Left lobe of liver (tissue), 2 donors: ENCODE measurements at places on chromosomes 7 and 10. TPM values are rescaled to one million over a fixed set of nuclear protein-coding genes. Genes with fewer than 3 reads are reported as not detected.

The TAS2R3 gene
- total RNA-seq, result 0.58 TPM

The NODAL gene
- total RNA-seq, result not detected

The CNTNAP2 gene
- total RNA-seq, result 2.0 TPM

The PRTFDC1 gene
- 0.63 TPM for total RNA-seq

The TRIM4 gene
- total RNA-seq, result 13.7 TPM

The PARD3 gene
- total RNA-seq, result 19.1 TPM

The LIPN gene
- total RNA-seq, result not detected

The METTL27 gene
- 0.96 TPM for total RNA-seq

The SPDYE6 gene
- not detected for total RNA-seq

The ANKRD1 gene
- not detected for total RNA-seq

The TMEM273 gene
- total RNA-seq, result 1.9 TPM

The SLC29A3 gene
- total RNA-seq, result 6.4 TPM

The PRR15 gene
- not detected for total RNA-seq

The SP8 gene
- not detected for total RNA-seq

GRCh38 chr10:43816351-43817321 lies 168.0 kb upstream of the ZNF32 start:
- no peak for DNase-seq

- DNase-seq, result no peak
Measured at GRCh38 chr7:90690159-90690858, 94.2 kb downstream of the CDK14 start.

- no peak for DNase-seq
Measured at GRCh38 chr7:108030516-108030915, 27.6 kb upstream of the LAMB1 start.

- no peak for DNase-seq
Measured at GRCh38 chr7:50339990-50340500, 35.5 kb downstream of the IKZF1 start.

DNA sequence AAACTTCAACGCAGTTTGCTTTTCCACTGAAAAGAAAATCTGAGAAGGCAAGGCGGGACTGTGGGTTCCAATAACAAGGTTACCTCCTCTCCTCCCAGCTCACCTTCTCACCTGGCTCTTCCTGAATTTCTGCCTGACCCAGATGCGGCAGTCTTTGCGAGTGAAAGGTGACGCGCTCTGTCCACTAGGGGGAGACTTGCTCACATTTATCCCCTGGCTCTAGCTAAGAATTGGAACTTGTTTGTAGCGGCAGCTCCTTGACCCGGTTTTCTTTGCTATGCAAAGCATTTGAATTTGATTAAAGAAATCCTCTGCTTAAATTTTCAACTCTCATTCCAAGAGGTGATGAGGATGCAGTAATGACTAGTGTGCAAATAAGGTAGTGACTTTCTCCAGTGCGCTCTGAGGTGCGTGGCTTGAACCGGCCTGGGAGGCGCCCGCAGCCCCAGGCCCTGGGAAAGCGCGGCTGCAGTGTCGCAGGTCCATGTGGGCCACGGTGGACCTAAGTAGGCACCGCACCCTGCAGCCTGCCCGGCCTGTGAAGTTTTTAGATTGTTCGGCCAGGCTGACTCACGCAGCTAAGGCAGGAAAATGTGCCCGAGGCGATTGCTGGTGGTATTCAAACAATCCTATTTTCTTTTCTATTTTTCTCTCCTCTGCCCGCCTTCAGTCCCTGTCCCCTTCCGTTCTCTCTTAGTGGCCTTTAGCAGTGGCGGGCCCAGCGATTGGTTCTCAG lies 336.9 kb upstream of the NPSR1 start:
- DNase-seq, result peak; percentile 63

DNA sequence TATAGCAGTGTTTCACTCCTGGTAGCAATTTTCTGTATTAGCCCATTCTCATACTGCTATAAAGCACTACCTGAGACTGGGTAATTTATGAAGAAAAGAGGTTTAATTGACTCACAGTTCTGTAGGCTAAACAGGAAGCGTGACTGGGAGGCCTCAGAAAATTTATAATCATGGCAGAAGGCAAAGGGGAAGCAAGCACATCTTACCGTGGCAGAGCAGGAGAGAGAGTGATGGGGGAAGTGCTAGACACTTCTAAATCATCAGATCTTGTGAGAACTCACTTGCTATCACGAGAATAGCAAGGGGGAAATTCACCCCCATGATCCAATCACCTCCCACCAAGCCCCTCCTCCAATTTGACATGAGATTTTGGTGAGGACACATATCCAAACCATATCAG lies 131.6 kb upstream of the EFCAB10 start:
- no peak for DNase-seq

DNA sequence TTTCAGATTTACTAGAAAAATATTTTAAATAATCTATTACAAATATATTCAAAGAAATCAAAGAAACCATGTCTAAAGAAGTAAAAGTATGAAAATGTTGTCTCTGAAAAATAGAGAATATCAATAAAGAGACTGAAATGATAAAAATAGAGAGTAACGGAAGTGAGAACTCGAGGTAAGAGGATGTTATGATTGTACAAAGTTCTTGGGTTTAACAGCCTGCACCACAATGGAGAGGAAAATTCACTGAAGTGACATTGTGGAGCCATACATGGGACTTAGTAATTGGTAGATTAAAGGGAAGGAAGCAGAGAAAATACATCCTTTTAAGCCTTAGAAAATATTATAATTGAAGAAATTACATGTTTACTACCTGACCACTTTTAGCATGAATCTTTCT lies 77.9 kb downstream of the THSD7A start:
- DNase-seq, result no peak

DNA sequence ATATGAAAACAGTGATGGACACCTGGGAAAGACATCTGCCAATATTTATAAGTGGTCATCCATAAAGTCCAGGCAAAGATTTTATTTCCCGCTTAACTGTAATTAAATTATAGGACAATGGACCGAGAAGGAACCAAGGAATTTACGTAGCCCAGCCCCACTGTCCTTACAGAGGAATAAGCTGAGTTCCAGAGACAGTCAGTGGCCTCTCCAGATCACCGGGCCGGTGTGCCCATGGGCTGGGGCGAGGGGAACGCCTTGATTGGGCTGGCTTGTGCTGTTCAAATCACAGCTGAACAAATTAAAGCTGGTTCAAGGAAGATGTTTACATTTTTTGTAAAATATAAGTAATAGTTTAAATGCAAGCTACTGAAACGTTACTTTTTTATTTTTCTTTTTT lies 40.7 kb downstream of the PFKP start:
- DNase-seq, result no peak

- DNase-seq, result no peak
Measured at GRCh38 chr10:122733443-122733842, 33.8 kb upstream of the C10orf120 start.

DNA sequence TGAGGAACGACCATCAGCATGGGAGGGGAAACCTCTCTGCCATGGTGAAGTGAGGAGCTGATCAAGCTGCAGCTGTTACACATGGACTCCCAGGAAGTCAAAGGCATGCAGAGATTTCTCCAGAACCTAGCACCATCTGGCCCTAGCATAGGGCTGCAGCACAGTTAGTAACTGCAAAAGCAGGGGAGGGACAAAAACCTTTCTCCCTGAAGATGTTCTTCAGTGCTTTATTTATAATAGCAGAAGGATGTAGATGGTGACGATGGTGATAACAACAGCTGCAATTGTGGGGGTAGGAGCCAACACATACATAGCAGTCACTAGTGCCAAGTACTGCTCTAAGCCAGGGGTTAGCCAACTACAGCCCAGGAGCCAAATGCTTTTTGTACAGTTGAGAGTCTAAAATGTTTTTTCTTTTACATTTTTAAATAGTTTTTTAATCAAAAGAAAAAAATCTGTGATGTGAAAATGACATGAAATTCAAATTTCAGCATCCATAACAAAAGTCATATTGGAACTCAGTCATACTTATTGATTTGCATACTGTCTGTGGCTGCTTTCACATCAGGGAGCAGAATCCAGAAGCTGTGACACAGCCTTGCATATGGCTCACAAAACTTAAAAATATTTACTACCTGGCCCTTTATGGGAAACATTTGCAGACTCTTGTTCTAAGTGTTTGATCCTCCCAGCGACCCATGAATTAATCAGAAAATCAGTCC lies 299.5 kb downstream of the ELMO1 start:
- no peak for DNase-seq

DNA sequence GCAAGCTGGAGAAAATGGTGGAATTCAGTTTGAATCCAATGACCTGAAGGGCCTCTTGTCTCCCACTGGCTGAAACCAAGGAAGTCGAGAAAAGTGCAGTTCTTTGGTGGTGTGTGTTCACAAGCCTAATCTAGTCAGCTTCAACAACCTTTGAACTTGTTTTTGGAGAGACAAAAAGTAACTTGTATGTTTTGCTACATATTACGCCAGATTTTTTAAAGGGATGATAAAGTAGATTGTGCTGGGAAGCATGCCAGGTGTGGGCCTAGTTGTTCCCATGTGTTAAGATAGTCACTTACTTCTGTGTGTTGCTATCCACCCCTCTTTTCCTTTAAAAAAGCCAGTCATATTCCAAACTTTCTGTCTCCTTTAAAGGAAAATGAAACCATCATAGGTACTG lies 79.7 kb upstream of the FAM3C start:
- DNase-seq, result peak; percentile 73

GRCh38 chr10:34423673-34424625 lies 391.1 kb downstream of the PARD3 start:
- DNase-seq, result no peak

GRCh38 chr7:116543664-116544063 lies 18.8 kb downstream of the CAV1 start:
- DNase-seq, result no peak

DNA sequence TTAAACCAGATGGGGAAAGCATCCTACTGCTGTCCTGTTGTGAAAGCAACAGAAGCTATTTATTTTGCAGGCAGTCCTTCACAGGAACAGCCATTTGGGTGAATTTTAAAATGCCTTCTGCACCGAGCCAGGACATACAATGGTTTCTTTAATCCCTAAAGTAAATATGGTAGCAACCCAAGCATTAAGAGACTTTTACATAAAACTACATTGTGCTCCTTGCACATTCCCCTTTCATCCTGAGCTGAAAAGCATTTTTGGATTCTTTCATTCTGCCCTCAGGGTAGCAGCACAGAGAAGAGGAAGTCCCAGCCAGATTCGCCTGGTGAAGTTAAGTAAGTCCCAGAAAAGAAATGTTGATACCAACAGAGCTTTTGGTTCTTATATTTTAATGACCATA lies 84.0 kb upstream of the FAM3C start:
- no peak for DNase-seq

GRCh38 chr10:34638406-34639054 lies 176.6 kb downstream of the PARD3 start:
- DNase-seq, result peak; percentile 73

GRCh38 chr10:110411047-110411410 lies 86.7 kb upstream of the DUSP5 start:
- no peak for DNase-seq

DNA sequence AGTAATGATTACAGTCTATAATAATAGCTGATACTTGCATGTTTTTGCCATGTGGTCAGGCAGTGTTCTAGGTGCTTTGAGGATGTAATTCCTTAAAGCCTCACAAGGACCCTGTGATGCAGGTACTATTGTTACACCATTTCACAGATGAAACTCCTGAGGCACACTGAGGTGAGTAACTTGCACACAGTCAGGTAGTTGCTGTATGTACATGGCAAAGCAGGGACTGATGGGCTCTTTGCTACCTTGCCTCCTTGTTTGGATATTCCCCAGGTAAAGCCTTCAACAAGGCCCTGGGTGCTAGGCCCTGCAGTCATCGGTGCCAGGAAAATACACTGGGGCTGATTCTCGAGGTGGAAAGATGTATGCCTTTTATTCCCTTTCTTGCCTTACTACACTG lies 317.5 kb downstream of the CXCL12 start:
- DNase-seq, result no peak

GRCh38 chr10:114714281-114714741 lies 56.2 kb upstream of the ABLIM1 start:
- DNase-seq, result no peak

DNA sequence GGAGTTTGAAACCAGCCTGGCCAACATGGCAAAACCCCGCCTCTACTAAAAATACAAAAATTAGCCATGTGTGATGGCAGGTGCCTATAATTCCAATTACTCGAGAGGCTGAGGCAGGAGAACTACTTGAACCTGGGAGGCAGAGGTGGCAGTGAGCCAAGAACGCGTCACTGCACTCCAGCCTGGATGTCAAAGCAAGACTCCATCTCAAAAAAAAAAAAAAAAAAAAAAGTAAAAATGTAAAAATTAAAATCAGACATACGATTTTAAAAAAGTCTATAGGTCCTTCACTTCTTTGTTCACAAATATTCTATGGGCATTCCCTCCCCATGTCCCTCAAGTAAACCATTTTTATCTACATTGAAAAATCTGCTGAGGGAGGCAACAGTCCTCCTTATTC lies 34.9 kb upstream of the TLL2 start:
- DNase-seq, result no peak

GRCh38 chr7:92466682-92467081 lies 11.1 kb downstream of the ERVW-1 start:
- no peak for DNase-seq

DNA sequence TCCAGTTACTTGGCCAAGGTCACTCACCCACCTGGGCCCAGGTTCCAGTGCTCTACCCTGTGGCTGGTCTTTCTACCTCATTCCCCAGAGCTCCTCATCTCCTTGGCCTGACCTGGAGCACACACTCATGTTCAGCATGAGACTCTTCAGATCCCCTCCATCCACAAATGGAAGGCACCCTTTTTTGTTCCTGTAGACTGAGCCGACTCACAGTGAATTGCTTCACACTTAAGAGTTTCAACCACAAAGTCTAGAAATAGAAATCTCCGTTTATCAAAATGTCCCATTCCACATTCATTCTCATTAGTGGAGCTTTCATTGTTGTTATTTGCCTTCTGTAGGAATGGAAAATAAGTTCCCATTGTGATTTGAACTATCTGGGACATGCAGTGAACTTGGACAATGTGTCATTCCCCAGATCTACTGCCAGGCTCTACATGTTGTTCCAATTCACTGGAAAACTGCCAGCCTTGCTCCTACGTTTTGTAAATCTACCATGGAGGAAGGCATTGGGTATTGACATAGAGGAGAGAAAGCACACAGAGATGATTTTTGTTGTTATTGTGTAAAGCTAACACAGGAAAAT lies 125.3 kb upstream of the CELF2 start:
- DNase-seq, result no peak

GRCh38 chr10:78906734-78907390 lies 161.9 kb upstream of the ZMIZ1 start:
- DNase-seq, result peak; percentile 33

DNA sequence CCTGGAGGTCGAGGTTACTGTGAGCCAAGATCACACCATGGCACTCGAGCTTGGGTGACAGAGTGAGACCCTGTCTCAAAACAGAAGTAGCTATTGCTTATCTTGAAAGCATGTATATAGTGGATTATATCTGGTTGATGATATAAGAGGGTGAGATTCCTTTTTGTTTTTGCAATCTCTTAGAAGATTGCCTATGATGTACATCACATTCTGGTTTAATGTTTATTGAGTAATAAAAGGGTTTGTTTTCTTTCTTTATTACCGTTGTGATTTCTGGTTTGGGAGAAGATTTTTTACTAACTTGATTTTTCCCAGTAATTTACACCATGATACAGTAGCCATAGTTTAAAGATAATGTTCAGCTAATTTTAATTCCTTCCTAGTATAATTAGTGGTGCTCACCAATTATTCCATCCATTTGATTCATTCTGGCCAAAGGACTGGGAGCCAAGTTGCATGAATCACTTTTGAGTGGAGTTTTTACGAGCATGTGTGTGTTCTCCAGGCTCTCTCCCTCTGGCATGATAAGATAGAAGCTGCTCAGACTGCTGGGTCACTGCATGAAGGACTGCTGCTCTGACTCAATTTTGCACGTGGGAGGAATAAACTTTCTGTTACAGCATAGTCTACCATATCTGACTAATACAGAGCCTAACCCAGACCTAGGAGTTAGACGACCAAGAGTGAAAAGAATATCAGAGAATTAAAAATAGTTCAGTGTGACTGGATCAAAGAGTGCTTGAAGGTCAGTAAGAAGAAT lies 13.5 kb upstream of the TSPAN13 start:
- DNase-seq, result no peak
